ENCODE measurements at places on chromosomes 4 and X.

GRCh38 chrX:40094041-40094899, 3.5 kb downstream of the BCOR start:
- DNase-seq = no peak

DNA sequence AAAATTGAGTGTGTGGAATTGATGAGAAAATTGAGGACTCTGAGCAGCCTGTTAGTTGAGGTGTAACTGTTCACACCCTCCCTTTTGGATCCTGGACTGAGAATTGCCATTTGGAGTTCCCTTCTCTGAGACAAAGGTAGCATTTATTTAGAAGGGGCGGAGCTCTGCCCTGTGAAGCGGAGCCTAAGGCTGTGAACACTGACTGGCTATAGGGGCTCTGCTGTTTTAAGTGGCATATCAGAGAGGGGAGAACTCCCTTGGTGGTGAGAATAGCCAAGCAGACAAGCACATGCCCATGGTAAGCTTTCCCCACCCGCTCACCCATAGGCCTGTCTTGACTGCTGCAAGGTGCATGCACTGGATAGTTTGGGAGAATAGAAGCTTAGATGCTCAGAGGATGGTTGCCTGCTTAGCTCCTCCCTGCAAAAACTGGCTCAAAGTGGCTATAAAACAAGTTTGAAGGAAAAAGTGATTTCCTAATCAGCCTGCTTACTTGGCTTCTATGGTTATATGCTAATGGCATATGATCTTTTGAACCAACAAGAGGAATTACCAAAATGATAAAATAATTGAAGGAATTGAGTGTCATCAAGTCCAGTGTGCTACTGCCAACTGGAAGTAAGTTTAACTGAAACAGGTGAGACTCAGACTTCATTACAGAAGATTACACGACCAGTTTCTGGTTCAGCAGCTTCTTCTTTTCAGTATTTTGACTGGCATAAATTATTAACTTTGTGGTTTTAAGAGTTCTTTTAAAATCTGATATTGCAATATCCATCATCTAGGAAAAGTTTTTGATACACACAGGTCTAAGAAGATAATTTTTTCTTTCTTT, 108.4 kb downstream of the AFF1 start:
- no peak for DNase-seq

GRCh38 chr4:185335579-185335978, 60.1 kb downstream of the LRP2BP start:
- DNase-seq = no peak

GRCh38 chr4:18976884-18977283, 955.3 kb upstream of the LCORL start:
- DNase-seq = no peak

- no peak for DNase-seq
Measured at GRCh38 chr4:67723949-67724348, 23.0 kb upstream of the UBA6 start.

GRCh38 chr4:101604976-101605375, 185.6 kb upstream of the BANK1 start:
- DNase-seq = no peak

DNA sequence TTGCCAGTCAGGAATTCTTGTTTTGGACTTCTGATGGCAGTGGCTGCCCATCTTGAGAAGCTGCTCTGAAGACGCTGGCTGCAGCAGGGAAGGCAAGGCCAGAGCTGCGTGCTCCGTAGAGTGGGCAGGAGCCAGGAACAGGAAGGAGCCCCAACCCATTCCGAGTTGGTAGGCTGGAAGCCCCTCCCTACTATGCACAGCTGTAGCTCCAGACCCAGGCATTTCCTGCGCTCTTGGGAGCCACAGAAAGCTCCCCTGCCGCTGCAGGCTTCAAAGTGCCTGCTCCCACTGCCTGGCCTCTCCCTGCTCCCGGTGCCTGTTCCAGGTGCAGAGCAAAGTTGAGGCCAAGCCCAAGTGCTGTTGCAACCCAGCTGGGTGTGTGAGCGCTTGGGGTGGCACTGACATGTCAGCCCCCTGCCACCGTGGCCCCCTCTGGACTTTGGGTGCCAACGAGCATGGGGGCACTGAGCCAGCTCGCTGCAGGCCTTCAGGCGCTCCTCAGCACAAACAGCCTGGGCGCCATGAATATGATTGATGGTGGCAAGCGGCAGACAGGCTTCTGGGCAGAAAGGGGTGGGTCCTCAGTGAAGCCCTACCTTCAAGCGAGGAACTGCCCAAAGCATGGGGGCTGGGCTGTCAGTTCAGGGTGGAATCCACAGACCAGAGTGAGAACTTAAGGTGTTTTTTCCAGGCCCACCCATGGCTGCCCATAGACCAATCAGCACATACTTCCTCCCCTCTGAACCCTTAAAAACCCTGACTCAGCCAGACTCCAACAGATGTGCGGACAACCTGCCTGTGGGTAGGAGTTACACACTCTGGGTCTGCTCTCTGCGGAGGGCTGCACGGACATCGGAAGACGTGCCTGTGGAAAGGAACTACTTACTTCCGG, 677.2 kb upstream of the INTU start:
- no peak for DNase-seq

DNA sequence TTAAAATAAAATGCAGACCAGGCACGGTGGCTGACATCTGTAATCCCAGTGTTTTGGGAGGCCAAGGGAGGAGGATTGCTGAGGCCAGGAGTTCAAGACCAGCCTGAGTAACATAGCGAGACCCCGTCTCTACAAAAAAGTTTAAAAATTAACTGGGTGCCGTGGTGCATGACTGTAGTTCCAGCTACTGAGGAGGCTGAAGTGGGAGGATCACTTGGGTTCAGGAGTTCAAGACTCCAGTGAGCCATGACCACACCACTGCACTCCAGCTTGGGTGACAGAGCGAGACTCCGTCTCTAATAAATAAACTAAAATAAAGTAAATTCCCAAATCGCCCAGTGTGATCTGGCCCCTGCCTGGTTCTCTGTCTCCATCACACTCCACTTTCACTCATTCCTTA, 43.7 kb downstream of the TENM3 start:
- DNase-seq = no peak

- no peak for DNase-seq
Measured at GRCh38 chr4:148062301-148062950, 330.5 kb downstream of the ARHGAP10 start.

- DNase-seq = no peak
Measured at GRCh38 chr4:181618896-181619295, 624.3 kb upstream of the TENM3 start.

DNA sequence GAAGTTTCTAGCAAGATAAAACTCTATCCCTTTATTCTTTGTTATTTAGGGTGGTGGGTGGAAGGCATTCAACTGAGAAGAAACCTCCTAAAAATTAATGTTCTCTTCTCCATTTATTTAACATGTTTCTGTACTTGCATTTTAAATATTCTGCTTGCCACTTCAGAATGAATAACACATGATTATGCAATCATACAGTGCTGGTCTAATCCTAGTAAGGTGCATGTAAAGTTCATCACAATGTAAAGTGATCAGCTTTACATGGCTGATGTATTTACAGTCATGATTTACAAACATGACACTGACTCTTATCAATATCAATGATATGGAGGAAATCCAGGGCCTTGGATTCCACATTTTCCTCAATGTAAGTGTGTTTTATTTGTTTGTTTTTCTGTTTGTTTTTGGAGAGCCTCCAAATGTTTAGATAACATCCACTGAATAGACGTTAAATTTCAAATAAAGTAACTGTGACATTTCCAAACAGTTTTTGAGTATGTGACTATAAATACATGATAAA, 342.1 kb upstream of the CTSO start:
- DNase-seq = no peak

- no peak for DNase-seq
Measured at GRCh38 chrX:41730081-41730480, 6.1 kb downstream of the GPR82 start.

GRCh38 chrX:66728818-66729271, 90.0 kb upstream of the EDA2R start:
- DNase-seq = peak; percentile 25

- no peak for DNase-seq
Measured at GRCh38 chr4:164695650-164696049, 58.3 kb upstream of the SMIM31 start.

GRCh38 chr4:40040908-40041307, 15.7 kb upstream of the N4BP2 start:
- no peak for DNase-seq

DNA sequence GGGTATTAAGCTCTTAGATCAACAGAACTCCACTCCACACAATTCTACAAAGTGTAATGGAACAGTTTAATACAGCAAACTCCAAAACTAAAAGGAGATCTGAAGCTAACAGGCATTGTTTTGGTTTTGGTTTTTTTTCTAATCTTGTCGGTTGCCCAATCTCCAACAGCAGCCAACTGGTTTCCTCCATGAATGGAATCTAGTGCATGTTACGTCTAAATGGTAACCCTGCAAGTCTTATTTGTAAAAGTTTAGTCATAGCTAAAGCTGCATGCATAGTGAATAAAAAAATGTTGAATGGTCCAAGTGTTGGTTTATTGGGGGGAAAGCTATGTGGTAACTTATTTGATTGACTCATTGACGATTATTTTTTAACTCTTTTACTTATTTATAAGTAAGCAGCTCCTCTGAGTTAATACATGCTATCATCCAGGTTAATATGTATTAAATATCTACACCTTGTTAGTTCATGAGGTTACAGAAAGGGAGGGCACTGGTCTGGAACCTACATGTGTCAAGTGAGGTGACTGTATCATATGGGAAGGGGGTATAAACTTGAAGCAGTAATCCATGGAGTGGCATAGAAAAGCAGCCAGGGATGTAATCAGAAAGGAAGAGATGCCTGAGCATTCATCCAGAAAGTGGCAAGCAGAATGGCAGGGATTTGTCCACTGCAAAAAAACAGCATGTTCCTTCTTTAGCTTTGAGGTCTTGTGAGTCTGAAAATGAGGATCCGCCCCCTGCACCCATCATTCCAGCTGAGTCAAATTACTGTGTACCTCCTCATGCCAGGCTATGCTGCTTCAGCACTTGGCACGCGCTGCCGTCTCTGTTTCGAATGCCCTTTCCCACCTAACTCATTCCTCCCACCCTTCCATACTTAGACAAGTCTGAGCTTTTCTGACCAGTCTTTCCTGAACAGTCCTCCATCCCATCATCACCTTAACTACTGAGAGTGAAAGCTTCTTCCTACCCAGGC, 81.7 kb downstream of the PDGFC start:
- DNase-seq = no peak

- no peak for DNase-seq
Measured at GRCh38 chrX:103913356-103914020, 48.9 kb upstream of the TMSB15B start.

DNA sequence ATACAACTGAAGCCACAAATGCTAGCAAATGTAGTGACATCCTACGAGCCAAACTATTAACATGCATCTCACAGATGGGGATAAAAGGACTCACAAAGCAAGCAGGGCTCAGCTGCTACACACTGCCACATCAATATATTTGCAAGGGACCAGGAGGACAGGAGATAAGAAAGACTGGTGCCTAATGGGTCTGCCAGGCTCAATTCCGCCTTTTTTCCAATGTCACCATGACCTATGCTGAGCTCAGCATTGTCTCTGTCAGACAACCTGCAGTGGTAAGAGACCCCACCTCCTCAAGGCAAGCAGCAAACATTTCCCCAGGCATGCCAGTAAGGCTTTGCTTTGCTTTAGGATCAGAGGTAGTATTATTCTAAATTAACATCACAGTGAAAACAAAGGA, 435 bp downstream of the DCX start:
- no peak for DNase-seq

DNA sequence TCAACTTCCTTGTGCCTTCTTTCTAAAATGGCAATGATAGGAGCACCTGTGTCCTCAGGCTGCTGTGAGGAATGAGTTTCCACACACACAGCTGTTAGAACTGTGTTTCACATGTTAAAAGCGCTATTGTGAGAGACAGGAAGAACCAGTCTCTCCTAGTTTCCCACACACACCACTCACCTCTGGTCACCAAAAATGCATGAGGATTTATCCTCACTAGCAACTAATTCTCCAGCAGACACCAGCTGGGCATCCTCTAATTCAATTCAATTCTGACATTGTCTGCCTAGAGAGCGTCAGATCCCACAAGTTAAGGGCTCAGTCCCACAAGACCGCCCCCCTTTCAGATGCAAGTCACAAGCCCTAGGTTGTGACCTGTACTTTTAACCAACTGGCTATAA, 29.0 kb upstream of the SLC2A9 start:
- no peak for DNase-seq

DNA sequence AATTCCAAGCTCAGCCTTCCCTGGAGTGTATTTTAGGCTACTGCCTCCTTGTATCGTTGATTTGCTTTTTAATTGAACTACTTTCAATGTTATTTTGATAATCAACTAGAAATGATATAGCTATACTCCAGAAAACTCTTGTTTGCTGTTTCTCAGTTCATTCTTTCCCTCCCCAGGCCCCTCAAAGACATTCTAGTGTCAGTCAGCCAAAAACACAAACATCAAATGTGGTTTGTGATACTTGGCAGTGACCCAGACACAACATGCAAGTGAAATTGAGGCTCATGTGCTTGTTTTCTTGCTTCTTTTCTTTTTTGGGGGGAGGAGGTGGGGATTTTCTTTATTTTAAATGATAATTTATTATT, 7.6 kb downstream of the FAT4 start:
- no peak for DNase-seq

DNA sequence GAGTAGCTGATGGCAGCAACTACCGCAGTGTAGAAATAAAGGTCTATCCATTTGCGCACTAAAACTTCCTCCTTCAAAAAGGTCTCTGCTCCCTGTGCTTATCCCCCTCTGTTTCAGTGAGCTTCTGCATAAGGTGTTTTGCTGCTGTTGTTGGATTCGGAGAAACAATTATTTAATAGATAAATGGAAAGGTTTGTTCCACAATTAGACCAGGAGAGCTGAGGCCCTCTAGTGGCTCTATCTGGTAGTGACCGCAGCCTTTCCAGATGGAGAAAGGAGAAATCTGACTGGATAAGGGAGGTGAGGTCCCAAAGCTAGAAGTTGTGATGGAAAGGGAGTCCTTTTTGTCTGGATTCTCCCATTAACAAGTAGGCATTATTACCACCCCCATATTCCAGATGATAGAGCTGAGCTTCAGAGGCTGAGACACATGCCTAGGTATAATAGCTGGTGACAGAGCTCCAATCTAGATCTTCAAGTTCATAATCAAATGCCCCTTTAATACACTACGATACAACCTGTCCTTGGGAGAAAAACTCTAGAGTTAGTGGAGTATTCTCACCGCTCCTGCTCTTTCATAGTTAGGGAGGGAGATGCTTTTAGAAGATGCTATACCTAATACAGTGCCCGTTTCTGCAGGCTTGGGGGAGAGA, 5.1 kb upstream of the GABRQ start:
- peak; percentile 6 for DNase-seq

DNA sequence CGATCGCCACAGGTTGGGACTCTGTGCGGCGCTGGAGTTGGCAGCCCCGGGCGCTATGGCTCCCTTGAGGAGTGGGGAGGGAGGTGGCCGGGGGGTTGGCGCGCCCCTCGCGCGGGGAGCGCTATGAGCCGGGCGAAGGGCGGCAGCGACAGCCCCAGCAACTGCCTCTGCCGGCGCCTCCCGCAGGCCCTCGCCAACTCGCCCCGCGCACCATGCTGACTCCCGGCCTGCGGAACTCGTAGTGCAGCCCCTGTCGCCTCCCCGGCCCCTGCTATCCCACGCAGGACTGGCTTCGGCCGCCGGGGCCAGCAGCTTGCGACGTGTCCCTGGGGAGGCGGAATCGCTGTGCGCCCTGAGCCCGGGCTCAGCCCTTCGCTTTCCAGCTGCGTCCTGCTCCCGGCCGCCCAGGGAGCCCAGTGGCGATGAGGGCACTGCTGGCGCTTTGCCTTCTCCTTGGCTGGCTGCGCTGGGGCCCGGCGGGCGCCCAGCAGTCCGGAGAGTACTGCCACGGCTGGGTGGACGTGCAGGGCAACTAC, 415 bp downstream of the SHISA3 start:
- no peak for DNase-seq

- no peak for DNase-seq
Measured at GRCh38 chr4:76211769-76212708, 1.6 kb downstream of the SCARB2 start.

Data from activated naive CD4-positive, alpha-beta T cell (primary cell).